ENCODE measurements at places on chromosomes 2 and 18.

- no peak for DNase-seq
Observed at GRCh38 chr2:5723791-5724735, 31.9 kb downstream of the SOX11 start.

GRCh38 chr2:16189029-16189835 is 248.9 kb downstream of the MYCN start:
- DNase-seq: no peak

- no peak for DNase-seq
Observed at GRCh38 chr2:218161644-218162043, 5.1 kb downstream of the CXCR1 start.

- no peak for DNase-seq
Observed at GRCh38 chr2:218162814-218163213, 3.9 kb downstream of the CXCR1 start.

GRCh38 chr2:239895116-239895515 is 130.0 kb downstream of the NDUFA10 start:
- no peak for DNase-seq

- DNase-seq: peak; percentile 16
Observed at GRCh38 chr2:88265352-88266303, 95.5 kb downstream of the THNSL2 start.

DNA sequence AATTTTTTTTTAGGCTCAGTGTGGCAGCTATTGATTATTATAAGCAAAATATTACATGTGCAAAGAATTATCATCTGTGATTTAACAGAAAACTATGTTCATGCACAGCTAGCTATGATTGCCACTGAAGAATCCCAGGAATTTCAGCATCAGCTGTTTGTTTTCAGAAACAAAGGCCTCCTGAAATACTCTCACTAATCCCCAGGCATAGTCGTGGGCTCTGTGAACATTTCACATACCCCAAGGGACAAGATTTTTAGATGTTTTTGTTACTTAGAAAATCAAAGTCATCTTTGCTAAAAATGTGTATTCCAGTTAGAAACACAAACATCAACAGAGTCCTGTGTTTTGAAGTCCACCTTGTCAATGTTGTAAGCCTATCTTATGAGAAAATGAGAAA is 156.1 kb downstream of the MYO1B start:
- no peak for DNase-seq

- DNase-seq: no peak
Observed at GRCh38 chr2:223644136-223644535, 42.0 kb upstream of the SCG2 start.

DNA sequence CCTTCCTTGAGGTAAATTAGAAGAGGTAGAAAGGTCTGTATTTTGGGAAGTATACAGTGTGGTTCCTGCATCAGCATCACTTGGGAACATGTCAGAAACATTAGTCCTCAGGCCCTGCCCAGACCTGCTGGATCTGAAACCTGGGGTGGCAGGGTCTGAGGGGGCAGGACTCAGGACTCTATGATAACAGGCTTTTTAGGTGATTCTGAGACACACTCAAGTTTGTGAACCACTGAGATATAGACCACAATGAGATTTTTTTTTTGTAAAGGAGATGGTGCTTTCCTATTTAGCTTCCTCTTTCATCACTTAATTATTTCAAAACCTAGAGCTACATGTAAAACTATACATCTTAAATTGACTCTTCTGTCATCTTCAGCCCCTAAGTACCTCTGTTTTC is 262.7 kb upstream of the SPOPL start:
- DNase-seq: no peak

Data from occipital lobe (tissue), 3 donors.